ENCODE measurements at places on chromosomes 4 and X.

- no peak overlapping the region for H3K27ac ChIP-seq
- no peaks in the 10 kb centered on the region for H3K36me3 ChIP-seq
- no peaks in the 10 kb centered on the region for H3K4me1 ChIP-seq
- H3K4me3 ChIP-seq, result no peak overlapping the region
- no peak for DNase-seq
- H3K27me3 ChIP-seq, result peaks cover 4% of the 10 kb centered on the region
Observed at GRCh38 chrX:11733614-11734013, 24.4 kb upstream of the MSL3 start.

DNA sequence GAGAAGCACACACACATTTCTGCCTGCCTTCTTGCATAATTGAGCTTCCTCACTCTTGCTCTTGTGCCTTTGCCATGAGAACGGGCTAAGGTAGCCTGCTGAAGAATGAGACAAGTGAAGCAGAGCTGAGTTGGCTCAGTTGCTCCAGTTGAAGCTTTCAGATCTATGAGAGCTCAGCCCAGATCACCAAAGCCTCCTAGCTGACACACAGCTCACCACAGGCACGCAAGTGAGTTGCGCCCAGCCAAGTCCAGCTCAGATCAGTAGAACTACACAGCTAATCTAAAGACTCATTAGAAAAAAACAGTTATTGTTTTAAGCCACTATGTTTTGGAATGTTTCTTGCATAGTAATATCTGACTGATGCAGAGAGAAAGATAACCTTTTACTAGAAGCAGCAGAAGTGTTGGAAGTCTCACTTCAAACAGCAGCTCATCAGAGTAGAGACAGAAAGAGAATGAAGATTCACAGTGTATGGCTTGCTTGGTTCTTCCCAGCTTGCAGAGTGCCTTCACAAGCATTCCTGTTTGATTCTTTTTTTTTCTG lies 362.4 kb downstream of the MID1IP1 start:
- no peaks in the 10 kb centered on the region for H3K4me1 ChIP-seq
- DNase-seq, result no peak
- no peaks in the 10 kb centered on the region for H3K27me3 ChIP-seq
- H3K36me3 ChIP-seq, result no peaks in the 10 kb centered on the region
- no peak overlapping the region for H3K4me3 ChIP-seq

DNA sequence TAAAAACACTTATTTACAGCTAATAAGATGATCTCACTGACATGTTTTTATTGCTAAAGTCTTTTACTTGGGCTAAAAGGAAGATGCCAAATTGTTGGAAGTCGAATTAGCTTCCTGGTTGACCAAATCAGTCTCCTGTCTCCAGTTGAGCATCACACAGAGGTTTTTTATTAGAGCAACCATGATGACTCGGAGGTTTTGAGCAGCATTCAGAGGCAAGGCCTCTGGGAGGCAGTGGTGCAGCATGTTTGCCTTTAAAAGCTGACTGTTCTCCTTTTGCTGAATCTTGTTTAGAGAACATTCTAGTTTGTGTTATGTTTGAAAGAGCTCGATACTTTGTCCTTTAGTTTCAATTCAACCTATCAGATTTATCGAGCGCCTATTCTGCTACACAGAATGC lies 2.1 kb downstream of the UCHL1 start:
- H3K27ac ChIP-seq, result no peak overlapping the region
- H3K4me1 ChIP-seq, result no peaks in the 10 kb centered on the region
- no peak overlapping the region for H3K4me3 ChIP-seq
- no peak for DNase-seq
- no peaks in the 10 kb centered on the region for H3K36me3 ChIP-seq
- peaks cover 13% of the 10 kb centered on the region for H3K27me3 ChIP-seq

DNA sequence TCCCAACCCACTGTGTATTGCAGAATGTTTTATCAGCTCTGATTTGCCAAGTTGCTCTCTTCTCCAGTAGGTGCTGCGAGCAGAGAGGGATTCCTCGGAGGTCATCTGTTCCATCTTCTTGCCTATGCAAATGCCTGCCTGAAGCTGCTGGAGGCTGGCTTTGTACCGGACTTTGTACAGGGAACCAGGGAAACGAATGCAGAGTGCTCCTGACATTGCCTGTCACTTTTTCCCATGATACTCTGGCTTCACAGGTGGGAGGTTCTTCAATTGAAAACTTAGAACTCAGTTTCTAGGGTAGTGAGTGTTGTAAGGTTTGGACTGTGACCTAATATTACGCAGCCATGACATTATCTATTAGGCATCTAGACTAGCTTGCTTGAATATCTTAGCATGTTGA lies 24.9 kb downstream of the AR start:
- H3K36me3 ChIP-seq, result no peaks in the 10 kb centered on the region
- H3K27me3 ChIP-seq, result no peaks in the 10 kb centered on the region
- H3K4me1 ChIP-seq, result no peaks in the 10 kb centered on the region
- H3K27ac ChIP-seq, result no peak overlapping the region
- H3K4me3 ChIP-seq, result no peak overlapping the region

- no peaks in the 10 kb centered on the region for H3K27me3 ChIP-seq
- DNase-seq, result no peak
- no peaks in the 10 kb centered on the region for H3K36me3 ChIP-seq
- no peaks in the 10 kb centered on the region for H3K4me1 ChIP-seq
- H3K27ac ChIP-seq, result no peak overlapping the region
- no peak overlapping the region for H3K4me3 ChIP-seq
Observed at GRCh38 chrX:155514225-155514624, 55.8 kb upstream of the F8A3 start.

GRCh38 chr4:25075129-25075528 lies 44.4 kb upstream of the LGI2 start:
- no peaks in the 10 kb centered on the region for H3K27me3 ChIP-seq
- H3K36me3 ChIP-seq, result no peaks in the 10 kb centered on the region
- DNase-seq, result no peak
- H3K4me3 ChIP-seq, result no peak overlapping the region
- no peak overlapping the region for H3K27ac ChIP-seq
- H3K4me1 ChIP-seq, result no peaks in the 10 kb centered on the region

GRCh38 chr4:20172070-20172760 lies 79.5 kb upstream of the SLIT2 start:
- no peak overlapping the region for H3K27ac ChIP-seq
- H3K4me3 ChIP-seq, result no peak overlapping the region
- no peaks in the 10 kb centered on the region for H3K4me1 ChIP-seq
- no peaks in the 10 kb centered on the region for H3K27me3 ChIP-seq

- H3K4me1 ChIP-seq, result peaks cover 6% of the 10 kb centered on the region
- peaks cover 11% of the 10 kb centered on the region for H3K27me3 ChIP-seq
- no peaks in the 10 kb centered on the region for H3K36me3 ChIP-seq
- no peak for DNase-seq
- H3K27ac ChIP-seq, result no peak overlapping the region
Observed at GRCh38 chrX:153560000-153560399, 38.9 kb downstream of the CCNQ start.

GRCh38 chr4:136516371-136516770 lies 1015.9 kb downstream of the PCDH18 start:
- no peaks in the 10 kb centered on the region for H3K36me3 ChIP-seq
- no peak overlapping the region for H3K4me3 ChIP-seq
- DNase-seq, result no peak
- H3K27ac ChIP-seq, result no peak overlapping the region

- H3K4me1 ChIP-seq, result no peaks in the 10 kb centered on the region
- H3K27ac ChIP-seq, result no peak overlapping the region
- no peak for DNase-seq
- H3K27me3 ChIP-seq, result no peaks in the 10 kb centered on the region
Observed at GRCh38 chrX:64152857-64153256, 52.7 kb downstream of the AMER1 start.

DNA sequence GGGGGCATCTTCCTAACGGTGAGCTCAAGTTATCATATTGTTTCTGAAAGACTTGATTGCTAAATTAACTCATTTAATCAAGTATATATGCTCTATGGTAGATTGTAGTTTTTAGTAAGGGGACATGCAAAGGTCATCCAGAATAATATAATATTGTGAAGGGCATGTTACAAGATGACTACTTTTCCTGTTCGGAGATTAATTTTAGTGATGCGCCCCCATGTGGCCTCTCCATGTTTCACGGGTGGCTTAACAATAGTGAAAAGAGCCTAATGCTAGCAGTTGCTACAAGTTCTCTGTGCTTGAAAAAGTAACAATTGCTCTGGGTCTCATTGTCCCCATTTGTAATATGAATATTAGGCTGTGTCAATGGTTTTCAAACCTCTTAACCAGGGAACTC lies 12.2 kb downstream of the SMPX start:
- H3K27me3 ChIP-seq, result peaks cover 4% of the 10 kb centered on the region
- H3K4me3 ChIP-seq, result no peak overlapping the region
- H3K27ac ChIP-seq, result no peak overlapping the region

DNA sequence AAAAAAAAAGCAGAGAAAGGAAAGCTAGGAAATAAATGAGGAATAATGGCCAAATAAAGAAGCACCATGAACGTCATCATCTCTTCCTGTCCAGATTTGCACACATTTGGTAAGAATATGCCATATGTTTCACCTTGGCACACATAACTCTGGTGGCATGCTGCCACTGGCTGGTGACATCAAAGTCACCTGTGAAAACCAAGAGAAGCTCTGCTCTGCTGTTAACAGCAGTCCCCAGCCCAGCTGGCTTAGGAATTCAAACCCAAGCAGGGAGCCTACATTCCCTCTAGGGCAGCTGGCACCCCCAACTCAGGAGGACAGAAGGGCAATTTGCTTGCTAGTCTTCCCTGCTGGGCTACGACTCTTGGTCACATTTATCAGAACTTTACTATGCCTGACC lies 77.6 kb downstream of the RASL11B start:
- H3K4me1 ChIP-seq, result no peaks in the 10 kb centered on the region
- H3K36me3 ChIP-seq, result no peaks in the 10 kb centered on the region
- H3K27ac ChIP-seq, result no peak overlapping the region
- no peaks in the 10 kb centered on the region for H3K27me3 ChIP-seq
- no peak overlapping the region for H3K4me3 ChIP-seq
- DNase-seq, result no peak

DNA sequence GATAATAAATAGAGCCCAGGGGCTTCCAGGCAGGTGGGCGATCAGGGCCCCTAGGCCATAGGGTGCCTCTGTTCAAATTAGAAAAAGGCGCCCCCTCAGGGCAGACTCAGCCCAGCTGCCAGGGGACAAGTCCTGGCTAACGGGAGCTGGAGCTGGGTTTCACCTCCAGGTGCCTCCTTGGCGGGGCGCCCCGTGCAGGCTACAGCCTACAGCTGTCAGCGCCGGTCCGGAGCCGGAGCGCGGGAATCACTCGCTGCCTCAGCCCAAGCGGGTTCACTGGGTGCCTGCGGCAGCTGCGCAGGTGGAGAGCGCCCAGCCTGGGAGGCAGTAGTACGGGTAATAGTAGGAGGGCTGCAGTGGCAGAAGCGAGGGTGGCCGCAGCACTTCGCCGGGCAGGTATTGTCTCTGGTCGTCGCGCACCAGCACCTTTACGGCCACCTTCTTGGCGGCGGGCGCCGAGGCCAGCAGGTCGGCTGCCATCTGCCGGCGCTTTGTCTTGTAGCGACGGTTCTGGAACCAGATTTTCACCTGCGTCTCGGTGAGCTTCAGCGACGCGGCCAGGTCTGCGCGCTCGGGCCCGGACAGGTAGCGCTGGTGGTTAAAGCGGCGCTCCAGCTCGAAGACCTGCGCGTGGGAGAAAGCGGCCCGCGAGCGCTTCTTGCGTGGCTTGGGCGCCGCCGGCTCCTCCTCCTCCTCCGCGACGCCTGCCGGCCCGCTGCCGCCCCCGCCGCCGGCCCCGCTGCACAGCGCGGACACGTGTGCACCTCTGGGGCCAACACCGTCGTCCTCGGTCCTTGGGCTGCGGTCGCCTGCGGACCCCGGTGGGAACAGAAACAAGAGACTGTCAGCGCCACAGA lies 2.4 kb downstream of the NKX3-2 start:
- no peak overlapping the region for H3K4me3 ChIP-seq
- peaks cover 87% of the 10 kb centered on the region for H3K27me3 ChIP-seq
- H3K4me1 ChIP-seq, result peaks cover 75% of the 10 kb centered on the region
- H3K36me3 ChIP-seq, result no peaks in the 10 kb centered on the region
- H3K27ac ChIP-seq, result no peak overlapping the region

- no peak for DNase-seq
- no peaks in the 10 kb centered on the region for H3K36me3 ChIP-seq
- no peak overlapping the region for H3K27ac ChIP-seq
- no peak overlapping the region for H3K4me3 ChIP-seq
Observed at GRCh38 chr4:141080668-141081067, 52.6 kb downstream of the RNF150 start.

GRCh38 chrX:138889149-138889548 lies 177.6 kb upstream of the FGF13 start:
- H3K4me1 ChIP-seq, result no peaks in the 10 kb centered on the region
- no peak overlapping the region for H3K27ac ChIP-seq
- no peak overlapping the region for H3K4me3 ChIP-seq
- no peak for DNase-seq

DNA sequence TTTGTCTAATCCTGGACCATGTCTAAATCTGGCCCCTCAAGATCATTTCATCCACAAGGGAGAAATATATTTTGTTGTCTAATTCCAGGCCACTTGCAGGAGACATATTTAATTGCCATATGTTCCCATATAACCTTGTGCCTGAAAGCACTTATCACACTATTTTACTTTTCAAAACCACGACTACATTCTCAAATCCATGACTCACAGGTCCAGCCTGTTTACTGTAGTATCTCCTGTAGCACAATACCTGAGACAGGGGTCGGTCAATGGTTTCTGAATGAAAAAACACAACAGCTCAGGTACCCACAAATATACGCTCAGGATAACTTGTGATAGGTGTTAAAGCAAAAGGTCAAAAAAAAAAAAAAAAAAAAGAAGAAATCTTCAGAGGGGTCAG lies 60.9 kb downstream of the SEC24D start:
- no peaks in the 10 kb centered on the region for H3K36me3 ChIP-seq
- no peak for DNase-seq
- no peaks in the 10 kb centered on the region for H3K4me1 ChIP-seq
- H3K27ac ChIP-seq, result no peak overlapping the region
- no peaks in the 10 kb centered on the region for H3K27me3 ChIP-seq

DNA sequence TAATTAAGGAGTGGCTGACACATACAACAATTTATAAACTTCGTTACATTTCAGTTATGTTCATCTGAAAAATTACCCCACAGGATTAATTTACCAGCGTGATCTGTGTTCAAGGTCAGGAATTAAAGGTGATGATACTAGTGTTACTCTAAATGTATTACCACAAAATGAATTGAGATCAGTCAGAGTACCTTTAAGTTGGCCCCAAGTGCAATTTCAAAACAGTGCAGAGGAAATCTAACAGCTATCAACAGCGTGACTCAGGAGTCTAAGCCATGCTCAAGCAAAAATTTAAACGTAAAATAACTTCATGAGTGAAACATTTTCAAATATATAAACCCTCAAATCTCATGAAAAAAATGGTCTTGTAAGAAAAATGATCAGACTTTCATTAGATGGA lies 18.7 kb downstream of the ANTXR2 start:
- no peaks in the 10 kb centered on the region for H3K27me3 ChIP-seq
- peaks cover 12% of the 10 kb centered on the region for H3K4me1 ChIP-seq
- H3K36me3 ChIP-seq, result no peaks in the 10 kb centered on the region
- H3K4me3 ChIP-seq, result no peak overlapping the region
- no peak for DNase-seq
- H3K27ac ChIP-seq, result no peak overlapping the region

Measured in T-cell (primary cell).